ENCODE measurements at places on chromosomes 7 and 10.
A peak's percentile ranks its signal among the peaks of the same experiment; 100 is the strongest.

GRCh38 chr7:50273870-50274269, 30.6 kb upstream of the IKZF1 start:
- DNase-seq: no peak

GRCh38 chr10:84407388-84408049, 79.1 kb downstream of the CCSER2 start:
- no peak for DNase-seq

- no peak for DNase-seq
Measured at GRCh38 chr10:124470544-124471434, 9.2 kb downstream of the LHPP start.

GRCh38 chr7:4270268-4270667, 411.8 kb upstream of the FOXK1 start:
- DNase-seq: no peak

DNA sequence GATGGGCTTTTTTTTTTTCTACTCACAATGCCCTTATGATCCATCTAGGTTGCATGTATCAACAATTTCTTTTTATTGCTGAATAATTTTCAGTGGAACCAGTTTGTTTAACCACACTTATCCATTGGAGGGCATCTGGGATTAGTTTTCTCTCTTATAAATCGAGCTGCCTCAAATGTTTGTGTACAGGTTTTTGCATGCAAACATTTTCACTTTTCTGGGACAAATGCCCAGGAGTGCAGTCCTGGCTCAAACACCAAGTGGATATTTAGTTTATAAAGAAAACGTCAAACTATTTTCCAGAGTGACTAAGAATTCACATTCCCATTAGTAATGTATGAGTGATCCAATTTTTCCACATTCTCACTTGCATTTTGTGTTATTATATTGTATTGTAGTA, 313.4 kb downstream of the CXCL12 start:
- DNase-seq: peak; percentile 84

- no peak for DNase-seq
Measured at GRCh38 chr10:124320778-124321432, 97.8 kb downstream of the OAT start.

DNA sequence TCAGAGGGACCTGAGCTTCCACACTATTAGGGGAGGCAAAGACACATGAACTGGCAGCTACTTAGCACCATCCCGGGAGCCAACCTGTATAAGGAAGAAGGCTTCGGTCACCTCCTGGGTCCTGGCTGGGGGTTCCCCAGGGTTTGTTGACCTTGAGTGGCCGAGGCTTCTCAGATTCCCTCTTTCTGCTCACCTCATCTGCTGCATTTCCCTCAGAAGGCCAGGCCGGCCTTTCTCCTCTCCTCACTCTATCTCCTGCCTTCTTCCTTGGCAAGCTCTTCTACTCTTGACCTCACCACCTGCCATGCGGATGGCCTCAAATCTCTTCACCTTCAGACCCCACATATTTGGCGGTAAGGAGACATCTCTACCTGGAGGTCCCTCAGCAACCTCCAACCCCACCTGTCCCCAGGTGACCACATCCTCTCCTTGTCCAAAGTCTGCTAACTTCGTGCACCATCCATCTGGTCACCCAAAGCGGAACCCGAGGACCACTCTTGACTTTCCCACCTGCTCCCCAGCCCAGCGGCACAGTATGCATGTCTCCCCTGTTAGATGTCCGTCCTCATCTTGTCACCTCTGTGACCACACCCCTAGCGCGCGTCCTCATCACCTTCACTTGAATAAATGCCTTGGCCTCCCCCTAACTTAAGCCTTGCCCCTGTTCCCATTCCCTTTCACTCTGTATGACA, 133.8 kb upstream of the UNC5B start:
- no peak for DNase-seq

DNA sequence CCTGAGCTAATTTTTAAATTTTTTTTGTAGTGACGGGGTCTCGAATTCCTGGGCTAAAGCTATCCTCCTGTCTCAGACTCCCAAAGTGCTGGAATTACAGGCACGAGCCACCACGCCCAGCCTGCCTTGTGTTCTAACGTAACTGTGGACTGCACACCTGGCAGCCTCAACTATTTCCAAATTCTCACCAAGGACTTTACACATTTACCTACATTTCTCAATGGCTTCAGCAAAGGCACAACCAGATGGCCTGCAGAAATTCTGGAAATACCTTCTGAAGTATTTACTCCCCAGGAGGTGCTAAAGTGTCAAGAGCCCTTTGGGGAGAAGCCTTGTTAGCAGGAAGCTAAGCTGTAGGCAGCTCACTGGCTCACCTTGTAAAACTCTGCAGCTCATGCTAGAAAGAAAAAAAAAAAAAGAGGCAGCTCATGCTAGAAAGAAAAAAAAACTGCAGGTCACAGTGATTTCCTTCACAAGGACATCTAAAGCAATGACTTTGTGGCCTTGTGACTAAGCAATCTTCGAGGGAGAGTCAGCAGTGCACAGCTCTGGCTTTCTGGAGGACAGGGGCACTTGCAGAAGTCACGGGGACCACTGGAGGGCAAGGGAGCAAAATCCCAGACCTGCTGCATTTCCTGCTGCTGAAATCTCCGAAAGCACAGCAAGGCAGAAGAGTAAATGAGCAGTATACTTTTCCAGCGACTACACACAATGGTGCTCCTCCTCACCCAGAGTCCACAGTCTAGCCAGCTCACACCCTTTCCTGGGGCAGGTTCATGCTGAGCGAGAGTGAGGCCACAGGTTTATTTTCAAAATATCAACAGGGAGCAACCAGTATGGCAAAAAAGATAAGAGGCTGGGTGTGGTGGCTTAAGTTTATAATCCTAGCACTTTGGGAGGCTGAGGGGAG, 40.4 kb downstream of the BAIAP2L1 start:
- DNase-seq: no peak

- no peak for DNase-seq
Measured at GRCh38 chr10:131032329-131033165, 279.0 kb downstream of the TCERG1L start.

- DNase-seq: no peak
Measured at GRCh38 chr10:92146781-92147180, 144.1 kb downstream of the CPEB3 start.

GRCh38 chr7:103821092-103821491, 168.4 kb downstream of the RELN start:
- DNase-seq: no peak

DNA sequence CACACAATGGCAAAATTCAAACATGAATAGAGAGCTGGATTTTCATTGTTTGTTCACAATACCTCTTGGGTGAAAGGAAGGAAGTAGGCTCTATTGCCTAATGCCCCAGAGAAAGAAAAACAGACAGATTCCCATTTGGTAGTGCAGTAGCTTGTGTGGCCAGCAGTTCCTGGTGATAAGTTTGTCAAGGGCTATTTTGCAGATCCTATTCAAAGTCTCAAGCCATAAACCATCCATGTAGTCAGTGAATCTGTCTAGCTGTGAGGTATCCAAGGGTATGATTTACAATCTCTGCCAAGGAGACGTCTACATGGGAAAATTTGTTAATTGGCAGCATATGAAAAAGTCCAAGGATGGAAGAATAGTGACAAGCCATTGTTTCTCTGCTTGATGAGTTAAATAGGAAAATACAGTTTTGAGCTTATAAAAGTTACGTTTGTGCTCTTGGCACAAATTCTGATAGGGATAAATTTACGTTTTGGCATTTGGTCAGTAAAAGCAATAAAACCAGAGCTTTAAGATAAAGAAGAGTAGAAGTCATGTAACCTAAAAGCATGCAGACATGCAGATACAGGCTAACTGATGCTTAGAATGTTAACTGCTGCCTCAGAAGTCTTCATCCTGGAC, 269.1 kb downstream of the GATA3 start:
- DNase-seq: no peak

DNA sequence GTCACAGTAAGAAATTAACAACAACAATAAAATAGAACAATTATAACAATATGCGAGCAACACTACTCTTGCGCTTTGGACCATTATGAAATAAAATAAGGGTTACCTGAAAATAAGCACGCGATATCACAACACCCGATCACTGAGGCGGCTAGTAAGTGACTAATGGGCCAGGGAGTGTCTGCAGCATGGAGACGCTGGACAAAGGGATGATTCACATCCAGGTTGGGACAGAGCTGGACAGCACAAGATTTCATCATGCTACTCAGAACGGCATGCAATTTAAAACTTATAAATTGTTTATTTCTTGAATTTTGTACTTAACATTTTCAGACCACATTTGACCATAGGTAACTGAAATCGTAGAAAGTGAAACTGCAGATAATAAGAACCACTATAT, 15.6 kb downstream of the HIBADH start:
- peak; percentile 5 for DNase-seq

GRCh38 chr10:101775273-101776160, at the start of gene FGF8:
Gene FGF8, minus strand, starts transcription at chr10:101776114. Its CDS starts 214 bp downstream, at chr10:101775900.
- DNase-seq: no peak

DNA sequence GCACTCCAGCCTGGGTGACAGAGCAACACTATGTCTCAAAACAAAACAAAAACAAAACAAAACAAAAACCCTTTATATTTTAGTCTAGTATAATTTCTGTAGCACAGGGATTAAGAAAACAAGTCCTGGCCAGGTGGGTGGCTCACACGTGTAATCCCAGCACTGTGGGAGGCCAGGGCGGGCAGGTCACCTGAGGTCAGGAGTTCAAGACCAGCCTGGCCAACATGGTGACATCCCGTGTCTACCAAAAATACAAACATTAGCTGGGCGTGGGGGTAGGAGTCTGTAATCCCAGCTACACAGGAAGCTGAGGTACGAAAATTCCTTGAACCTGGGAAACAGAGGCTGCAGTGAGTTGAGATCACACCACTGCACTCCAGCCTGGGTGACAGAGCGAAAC, 23.2 kb upstream of the ASL start:
- no peak for DNase-seq

DNA sequence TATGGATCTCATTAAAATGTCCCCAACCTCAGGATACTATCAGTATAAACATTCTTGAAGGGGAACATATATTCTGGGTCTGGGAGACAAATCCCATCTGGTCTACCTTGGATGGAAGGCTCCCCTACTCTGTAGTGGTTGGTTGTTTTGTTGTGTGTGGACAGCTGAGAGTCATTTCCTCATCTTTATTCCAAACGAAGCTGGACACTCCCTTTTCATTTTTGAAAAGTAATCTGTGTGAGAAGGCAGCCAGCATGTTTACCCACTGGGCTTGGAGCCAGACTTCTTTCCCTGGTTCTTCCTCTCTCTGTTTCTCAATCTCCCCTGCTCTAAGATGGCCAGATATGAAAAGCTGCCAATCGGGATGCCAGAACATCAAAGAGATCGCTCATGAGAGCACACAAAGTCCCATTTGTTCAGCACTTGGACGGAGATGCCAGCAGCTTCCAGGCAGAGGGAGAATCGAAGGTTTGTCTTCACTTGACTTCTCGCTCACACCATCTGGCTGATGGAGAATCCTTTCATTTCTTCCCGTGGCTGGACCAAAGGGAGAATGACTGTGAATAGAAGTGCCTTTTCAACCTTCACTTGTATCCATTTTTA, 108.1 kb upstream of the AGR3 start:
- peak; percentile 74 for DNase-seq

DNA sequence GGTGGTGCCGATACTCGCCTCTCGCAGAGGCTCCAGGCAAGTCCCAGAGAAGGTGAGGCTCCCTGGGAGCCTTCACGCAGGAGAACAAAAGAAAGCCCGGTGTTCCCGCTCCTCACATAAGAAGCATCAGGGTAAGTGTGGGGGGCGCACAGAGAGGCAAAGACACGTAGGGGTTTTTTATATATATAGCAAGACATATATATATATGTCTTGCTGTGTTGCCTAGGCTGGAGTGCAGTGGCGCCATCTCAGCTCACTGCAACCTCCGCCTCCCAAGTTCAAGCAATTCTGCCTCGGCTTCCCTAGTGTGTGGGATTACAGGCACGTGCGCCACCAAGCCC, 61.3 kb downstream of the PDIA4 start:
- no peak for DNase-seq

GRCh38 chr10:7787150-7787856, 490 bp downstream of the KIN start:
- DNase-seq: no peak

- no peak for DNase-seq
Measured at GRCh38 chr7:108308903-108309302, 147.3 kb downstream of the NRCAM start.

DNA sequence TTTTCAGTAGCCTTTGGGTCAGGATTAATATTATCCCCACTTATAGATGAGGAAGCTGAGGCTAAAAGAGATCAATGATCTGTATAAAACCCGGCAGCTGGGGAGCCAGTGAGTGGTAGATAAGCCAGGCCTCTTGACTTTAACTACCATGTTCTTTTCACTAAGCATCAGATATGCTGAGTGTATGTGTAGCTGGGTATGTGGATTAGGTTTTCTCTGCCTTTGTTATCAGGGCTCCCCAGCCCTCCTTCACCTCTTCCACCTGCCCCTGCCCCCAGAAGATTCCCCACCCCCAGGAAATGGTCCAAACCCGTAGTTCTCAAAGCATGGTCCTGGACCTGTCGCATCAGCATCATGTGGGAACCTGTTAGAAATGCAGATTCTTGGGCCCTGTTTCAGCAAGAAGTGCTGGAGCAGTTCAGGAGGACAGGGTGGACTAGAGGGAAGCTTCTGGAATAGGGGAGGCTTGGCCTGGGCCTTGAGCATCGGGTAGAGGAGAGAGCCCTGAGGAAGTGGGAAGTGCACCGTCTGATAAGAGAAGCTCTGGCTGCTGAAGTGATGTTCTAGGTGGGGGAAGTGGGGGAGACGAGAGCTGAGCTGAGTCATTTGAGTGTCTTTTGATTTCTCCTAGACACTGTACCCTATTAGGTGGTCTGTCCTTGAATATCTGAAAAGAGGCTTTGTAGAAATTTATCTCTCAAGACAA, 101.3 kb downstream of the HIF1AN start:
- DNase-seq: no peak

DNA sequence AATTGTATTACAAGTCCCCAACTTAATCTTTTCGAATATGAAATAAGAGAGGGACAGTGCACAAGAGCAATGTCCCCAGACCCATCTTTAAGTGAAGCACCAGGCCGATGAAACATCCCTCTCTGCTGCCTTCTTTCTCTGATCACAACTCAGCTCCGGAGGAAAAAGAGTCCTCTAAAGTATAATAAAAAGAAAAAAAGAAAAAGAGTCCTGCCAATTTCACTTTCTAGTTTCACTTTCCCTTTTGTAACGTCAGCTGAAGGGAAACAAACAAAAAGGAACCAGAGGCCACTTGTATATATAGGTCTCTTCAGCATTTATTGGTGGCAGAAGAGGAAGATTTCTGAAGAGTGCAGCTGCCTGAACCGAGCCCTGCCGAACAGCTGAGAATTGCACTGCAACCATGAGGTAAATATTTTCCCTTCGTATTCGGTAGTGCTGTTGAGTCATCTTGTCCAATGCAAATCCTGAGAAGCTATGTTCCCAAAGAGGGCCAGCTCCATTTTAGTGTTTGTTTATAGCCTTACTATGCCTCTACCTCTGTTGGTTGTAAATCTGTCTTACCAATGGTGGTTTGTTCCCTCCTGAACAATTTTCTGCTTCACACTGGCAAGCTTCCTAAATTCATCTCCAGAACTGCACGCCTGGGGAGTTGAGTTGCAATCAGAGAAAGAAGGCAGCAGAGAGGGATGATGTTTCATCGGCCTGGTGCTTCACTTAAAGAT, at the start of gene IFIT2:
IFIT2 (plus strand) TSS at position 326 of the 725 bp plus-strand sequence; CDS start at position 404, 78 bp downstream.
- peak; percentile 41 for DNase-seq

All from MG63 (cell line).